Tibial nerve (tissue), 4 donors: ENCODE measurements at places on chromosomes 6 and 20. TPM values are rescaled to one million over a fixed set of nuclear protein-coding genes. Genes with fewer than 3 reads are reported as not detected.

DNA sequence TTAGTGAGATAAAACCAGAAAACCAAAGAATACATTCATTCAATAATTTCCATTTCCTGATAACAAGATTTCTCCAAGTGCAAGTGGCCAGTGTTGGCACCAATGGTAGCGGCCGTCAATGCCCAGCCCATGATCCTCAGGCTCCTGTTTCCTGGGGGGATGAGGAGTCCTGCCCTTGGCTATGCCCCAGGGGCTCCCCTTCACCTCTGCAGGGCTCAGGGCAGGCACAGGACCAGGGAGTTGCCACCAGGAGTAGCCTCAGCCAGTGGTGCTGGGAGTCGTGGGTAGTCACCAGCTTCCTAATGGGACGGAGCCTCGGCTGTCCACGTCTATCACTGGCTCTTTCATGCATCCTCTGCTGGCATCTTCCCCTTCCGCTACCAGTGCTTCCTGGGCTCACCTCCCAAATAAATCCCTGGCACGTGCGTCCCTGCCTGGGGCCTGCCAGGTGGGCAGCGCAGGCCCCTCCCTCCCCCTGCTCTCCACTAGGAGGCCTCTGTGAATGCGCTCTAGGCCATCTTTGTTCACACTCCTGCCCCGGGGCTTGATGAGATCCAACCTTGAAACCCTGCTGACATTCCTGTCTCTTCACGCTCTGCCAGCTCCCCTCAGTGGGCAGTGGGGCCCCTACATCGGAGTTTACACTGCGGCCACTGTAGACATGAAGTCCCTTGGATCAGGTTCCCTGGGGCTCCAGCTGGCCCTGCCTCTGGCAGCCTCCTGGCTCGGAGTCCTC is 215.7 kb downstream of the SYNDIG1 start:
- DNase-seq: no peak

DNA sequence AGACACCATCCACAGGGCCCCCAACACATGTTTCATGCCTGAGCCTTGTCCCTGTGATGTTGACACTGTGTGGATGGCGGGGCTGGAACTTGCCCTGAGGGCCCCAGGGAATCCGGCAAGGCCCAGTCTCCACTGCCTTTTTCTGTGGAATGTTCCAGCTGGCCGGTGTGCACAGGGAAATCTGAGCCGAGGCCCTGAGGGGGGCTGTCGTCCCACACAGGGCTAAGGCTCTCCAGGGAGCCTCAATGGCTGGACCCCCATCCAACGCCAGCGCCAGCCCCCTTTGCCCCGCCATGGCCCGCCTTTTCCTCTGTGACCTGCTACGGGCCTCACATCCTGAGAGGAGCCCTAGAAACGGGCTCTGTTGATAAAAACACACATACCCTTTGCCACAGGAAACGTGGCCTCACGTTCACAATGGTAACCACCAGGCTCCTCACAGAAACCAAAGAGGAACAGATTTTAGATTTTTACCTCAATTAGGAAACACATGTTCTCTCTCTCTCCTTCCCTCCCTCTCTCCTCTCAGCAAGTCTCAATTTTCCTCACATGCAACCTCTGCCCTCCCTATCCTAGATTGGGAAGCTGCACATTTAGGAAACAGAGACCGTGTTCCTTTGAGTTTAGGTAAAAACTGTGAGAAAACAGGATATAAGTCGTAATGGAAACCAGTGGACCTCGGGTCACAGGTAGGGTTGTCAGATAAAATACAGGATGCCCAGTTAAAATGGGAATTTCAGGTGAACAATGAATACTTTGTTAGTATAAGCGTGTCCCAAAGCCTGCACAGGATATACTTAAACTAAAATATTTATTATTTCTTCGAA is 13.7 kb upstream of the ZNF831 start:
- DNase-seq: no peak

DNA sequence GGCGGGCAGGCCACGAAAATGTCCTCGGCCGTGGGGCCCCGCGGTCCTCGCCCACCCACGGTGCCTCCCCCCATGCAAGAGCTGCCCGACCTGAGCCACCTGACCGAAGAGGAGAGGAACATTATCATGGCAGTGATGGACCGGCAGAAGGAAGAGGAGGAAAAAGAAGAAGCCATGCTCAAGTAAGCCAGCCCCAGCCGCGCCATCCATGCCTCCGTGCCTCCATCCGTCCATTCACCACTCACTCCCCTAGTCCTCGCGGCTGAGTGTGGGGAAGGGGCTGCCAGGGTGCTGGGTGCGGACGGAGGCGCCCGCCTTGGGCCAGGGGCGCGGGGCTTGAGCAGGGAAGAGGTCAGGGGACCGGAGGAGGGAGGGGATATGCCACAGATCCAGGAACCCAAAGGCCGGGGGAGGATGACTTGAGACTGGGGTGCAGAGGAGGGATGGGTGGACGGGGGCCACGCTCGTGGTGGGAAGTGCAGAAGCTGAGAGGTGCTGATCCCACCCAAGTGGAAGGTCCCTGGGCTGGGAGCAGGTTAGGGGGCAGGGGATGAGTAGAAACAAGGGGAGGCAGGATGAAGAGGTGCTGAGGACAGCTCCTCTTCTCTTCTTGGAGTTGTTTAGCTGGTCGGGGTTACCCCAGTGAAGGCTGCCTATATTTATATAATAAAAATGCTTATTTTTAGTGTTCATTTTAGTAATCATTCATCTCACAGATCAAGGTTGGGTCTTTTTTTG is 825 bp downstream of the RIMS1 start:
- no peak for DNase-seq

GRCh38 chr6:40882323-40882997 is 156.6 kb downstream of the UNC5CL start:
- DNase-seq: no peak

GRCh38 chr6:13302751-13303667 is 25.3 kb downstream of the TBC1D7 start:
- DNase-seq: no peak

GRCh38 chr6:135627092-135627715 is 129.7 kb upstream of the AHI1 start:
- no peak for DNase-seq

- DNase-seq: no peak
Measured at GRCh38 chr20:53866794-53867740, 203.3 kb downstream of the BCAS1 start.

DNA sequence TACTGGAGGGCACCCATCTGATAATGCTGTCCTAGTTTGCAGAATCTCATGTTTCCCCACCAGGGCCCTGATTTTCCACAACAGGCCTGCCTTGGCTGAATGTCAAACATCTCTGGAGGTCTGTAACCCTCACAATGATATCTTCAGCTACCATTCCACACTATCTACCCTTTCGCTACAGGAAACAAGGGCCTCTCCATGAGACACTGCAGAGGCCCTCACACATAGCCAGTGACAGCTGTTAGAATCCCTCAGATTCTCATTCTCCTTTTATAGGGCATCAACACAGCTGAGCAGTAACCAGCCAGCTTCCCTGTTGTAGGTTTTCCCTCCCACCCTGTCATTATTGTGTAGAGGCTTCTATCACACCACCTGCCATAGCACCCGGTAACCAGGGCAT is 29.6 kb upstream of the MICB start:
- DNase-seq: no peak

- no peak for DNase-seq
Measured at GRCh38 chr20:61298661-61299060, 46.6 kb downstream of the CDH4 start.

- DNase-seq: no peak
Measured at GRCh38 chr6:30571762-30572082, 480 bp downstream of the ABCF1 start.

- DNase-seq: no peak
Measured at GRCh38 chr6:146354451-146354850, 189.2 kb upstream of the RAB32 start.

DNA sequence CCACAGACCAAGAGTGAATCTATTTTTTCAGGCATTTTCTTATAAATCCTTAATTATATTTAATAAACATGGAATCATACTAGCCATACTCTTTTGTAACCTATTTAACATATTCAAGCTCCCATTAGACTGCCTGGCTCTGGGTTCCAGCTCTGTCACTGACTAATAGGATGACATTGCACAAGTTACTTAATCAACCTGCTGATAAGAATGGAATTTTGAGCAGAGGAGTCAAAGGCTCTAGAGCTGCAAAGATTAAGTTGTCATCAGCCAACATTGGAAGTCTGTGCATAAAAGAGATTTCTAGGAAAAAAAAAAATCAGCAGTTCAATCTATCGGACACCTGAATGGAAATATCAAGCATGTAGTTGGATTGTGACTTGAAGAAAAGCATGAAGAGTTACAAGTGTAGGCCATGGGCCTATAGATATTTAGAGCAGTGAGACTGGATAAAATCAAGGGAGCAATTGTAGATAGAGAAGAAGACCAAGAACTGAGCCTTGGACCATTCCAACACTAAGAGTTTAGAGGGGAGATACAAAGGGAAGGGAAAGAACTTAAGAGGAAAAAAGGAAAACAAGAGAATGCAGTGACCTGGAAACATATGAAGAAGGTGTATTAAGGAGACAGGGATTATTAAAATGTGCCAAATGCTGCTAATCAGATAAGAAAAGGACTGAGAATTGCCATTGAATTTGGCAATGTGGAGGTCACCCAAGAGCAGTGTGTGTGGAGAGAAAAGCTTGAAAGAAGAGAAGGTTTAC is 11.0 kb upstream of the HINT3 start:
- no peak for DNase-seq

DNA sequence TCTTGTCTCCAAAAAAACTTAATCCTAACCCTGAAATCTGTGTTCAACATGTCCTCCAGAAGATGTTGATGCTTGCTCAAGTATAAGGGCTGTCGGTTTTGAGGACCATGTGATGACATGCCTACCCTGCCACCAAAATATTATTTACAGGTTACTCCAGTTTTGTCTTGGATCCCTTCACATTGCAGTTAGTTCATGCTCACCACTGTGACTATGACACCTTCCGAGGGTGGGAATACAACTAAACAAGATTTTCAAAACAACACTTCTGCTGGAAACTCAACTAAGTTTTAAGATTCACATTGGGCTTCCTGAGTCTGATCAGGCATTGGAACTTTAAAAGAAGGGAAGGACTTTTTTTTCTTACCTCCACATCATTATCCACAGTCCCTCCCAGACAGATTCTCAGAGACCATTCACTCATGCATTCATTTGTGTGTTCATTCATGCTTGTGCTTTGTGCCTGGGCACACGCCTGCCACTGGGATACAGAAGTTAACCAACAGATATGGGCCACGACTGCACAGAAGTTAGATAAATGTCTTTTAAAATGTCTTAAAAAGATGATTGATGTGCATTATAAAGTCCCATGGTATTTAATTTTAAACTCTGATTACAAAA is 118.7 kb upstream of the GJE1 start:
- DNase-seq: no peak

- DNase-seq: no peak
Measured at GRCh38 chr6:139763468-139764210, 389.2 kb upstream of the CITED2 start.

DNA sequence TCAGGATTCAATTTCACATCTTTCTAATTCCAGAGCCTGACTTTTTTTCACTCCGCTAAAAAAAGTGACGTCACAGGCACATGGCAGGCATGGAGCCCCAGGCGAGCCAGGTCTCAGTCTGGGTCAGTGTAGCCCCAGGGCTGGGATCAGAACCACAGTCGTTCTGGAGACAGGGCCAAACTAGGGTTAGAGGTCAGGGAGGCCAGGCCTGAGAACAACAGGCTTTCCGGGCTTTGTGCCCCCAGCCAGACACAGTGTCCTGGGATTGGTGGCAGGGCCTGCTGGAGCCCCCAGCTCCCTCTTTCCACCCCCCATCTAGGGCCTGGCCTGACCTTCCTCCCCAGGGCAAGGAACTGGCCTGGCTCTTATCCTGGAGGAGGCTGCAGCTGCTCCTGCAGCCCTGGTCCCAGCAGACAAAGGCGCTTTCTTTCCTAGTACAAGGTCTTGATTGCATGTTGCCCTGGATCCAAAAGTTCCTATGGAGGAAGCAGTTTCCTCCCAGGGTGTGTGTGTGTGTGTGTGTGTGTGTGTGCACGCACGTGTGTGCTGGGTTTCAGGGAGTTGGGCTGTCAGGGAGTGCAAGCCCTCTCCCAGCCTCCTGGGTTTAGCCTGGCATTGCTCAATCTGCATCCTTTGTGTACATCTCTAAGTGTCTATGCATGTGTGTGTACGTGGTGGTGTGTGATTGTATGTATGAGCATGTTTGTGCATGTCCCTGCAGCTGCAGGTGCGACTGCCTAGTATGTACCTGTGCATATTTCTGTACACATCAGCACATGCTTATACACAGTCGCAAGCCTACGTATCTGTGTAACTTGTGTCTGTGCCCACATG is 26.5 kb upstream of the EMILIN3 start:
- DNase-seq: peak; percentile 81

DNA sequence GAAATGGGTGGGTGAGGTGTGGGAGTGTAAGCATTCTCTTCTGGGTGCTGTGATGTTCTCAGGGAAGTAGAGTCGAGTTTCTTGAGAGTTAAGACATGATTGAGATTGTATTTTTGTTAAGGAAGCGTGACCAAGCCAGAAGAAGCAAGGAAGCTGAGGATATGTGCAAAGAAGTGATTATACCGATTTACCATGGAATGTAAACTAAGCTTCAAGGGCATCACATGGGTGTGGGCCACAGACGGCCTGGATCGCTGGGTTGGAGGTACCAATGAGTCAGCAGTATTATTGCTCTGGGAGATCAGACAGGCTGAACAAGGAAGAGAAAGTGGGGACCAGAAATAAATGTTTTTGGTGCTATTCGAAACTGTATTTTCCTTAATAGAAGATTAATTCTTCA is 184.1 kb upstream of the GMDS start:
- no peak for DNase-seq

GRCh38 chr6:79168695-79168980 is 65.8 kb downstream of the HMGN3 start:
- DNase-seq: no peak

- peak; percentile 63 for DNase-seq
Measured at GRCh38 chr6:108622641-108623298, 62.1 kb downstream of the FOXO3 start.

DNA sequence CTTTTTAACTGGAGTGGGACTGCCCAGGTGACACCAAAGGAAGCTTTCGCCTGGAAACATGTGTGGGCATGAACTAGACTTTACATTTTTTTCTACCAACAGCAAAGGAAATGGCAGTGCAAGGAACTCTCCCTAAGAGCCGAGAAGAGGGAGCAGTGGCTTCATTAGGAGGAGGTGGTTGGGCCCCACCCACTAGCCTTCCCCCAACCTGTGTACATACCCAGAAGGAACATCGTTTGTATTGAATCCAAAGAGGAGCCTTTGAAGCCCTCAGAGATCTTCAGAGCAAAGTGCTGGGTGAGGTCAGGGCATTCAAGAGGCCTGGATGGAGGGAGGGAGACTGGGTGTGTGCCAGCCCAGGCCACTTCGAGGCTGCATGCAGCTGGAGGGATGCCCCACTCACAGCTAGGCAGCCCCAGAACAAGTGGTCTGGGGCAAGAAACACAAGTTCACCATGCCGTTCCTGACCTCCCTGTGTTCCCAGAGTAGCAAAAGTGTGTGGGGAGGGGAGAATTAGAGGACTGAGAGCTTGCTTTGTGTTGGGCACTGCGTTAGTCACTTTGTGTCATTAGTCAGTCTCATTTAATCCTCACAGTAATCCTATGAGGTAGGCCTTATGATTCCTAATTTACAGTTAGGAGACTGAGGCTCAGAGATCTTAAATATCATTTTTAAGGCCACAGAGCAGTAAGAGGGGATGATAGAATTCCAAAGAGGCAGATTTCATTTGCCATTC is 191.6 kb upstream of the SUPT3H start:
- no peak for DNase-seq

NHLRC1 gene
- 2.0 TPM for total RNA-seq

ULBP2 gene
- total RNA-seq: not detected

NCOA5 gene
- total RNA-seq: 71.4 TPM

FOXS1 gene
- 11.8 TPM for total RNA-seq

TBC1D20 gene
- 38.5 TPM for total RNA-seq

PDE7B gene
- total RNA-seq: 12.9 TPM

FAM162B gene
- total RNA-seq: 12.3 TPM

ZBTB24 gene
- 9.6 TPM for total RNA-seq

RING1 gene
- 16.1 TPM for total RNA-seq

FOXQ1 gene
- 0.59 TPM for total RNA-seq

TMC2 gene
- 0.21 TPM for total RNA-seq
